ENCODE measurements at places on chromosomes 12 and 14.

GRCh38 chr14:69084023-69084422, 68.9 kb downstream of the DCAF5 start:
- no peak for DNase-seq

GRCh38 chr12:125528281-125528680, 463.0 kb downstream of the AACS start:
- no peak for DNase-seq

- no peak for DNase-seq
Observed at GRCh38 chr12:3152011-3152511, 74.9 kb downstream of the TSPAN9 start.

GRCh38 chr12:26196421-26196716, 996 bp downstream of the SSPN start:
- no peak for DNase-seq

- DNase-seq = no peak
Observed at GRCh38 chr14:42626986-42627385, 1020.3 kb downstream of the LRFN5 start.

DNA sequence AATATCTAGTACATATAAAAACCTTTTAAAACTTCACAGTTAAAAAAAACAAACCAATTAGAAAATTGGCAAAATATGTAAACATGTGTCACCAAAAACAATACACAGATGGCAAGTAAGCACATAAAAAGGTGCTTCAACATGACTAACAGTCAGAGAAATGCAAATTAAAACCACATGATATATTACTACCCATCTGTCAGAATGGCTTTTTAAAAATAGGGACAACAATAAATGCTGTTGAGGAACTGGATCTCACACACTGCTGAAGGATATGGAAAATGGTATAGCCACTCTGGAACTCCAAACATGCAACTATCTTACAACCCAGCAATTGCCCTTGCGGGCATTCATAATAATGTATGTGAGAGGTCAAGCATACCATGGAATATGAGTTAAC, 1153.6 kb downstream of the FLRT2 start:
- DNase-seq = no peak

DNA sequence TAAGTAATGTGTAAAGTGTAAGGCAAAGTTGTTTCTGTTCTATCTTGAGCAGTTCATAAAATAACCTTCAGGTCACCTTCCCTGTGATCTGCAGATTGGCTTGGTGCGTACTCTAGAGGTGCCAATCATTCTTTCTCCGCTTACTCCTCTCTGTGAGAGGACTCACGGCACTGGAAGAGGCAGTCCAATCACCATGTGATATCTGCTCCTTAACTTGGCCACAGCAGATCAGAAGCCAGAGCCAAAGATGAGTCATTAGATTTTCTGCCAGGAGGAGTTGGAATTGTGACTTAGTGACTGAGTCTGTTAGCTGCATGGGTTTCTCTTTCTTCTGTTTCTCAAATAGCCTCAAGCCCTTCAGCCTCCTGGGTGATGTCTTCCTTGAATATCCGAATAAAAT, 165.5 kb downstream of the SLC41A2 start:
- DNase-seq = peak; percentile 65

DNA sequence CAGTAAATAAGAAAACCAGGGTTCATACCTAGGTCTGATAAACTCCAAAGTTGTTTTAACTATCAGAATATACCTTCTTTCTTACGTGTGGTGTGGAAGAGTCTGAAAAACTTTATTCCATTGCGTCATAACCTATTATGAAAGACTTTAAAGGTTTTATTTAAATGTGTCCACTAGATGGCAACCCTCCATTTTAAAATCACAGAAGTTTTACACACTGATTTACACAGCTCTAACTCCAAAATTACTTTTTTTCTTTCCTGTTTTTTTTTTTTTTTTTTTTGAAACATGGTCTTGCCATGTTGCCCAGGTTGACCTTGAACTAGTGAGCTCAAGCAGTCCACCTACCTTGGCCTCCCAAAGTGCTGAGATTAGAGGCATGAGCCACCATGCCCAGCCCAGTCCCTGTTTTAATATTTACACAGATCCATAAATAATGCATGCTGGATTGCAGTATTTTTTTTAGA, 17.3 kb upstream of the TMPRSS12 start:
- no peak for DNase-seq

DNA sequence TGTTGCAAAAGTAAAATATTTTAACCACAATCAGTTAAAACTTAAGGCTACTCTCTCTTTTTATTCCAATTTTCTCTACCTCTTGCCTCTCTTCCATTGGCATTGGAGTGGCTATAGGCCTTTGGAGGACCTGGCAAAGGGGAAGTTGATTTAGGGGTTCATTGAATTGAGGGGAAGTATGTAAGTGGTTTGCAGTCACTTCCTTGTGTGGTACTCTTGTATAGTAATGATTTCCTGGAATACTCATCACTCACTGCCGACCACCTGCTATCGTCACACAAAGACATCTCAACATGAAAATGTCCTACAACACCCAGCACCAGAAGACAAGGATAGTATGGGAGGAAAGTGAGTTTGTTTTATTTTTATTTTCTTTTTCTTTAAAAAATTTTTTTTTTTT, 45.7 kb upstream of the CPM start:
- DNase-seq = no peak

DNA sequence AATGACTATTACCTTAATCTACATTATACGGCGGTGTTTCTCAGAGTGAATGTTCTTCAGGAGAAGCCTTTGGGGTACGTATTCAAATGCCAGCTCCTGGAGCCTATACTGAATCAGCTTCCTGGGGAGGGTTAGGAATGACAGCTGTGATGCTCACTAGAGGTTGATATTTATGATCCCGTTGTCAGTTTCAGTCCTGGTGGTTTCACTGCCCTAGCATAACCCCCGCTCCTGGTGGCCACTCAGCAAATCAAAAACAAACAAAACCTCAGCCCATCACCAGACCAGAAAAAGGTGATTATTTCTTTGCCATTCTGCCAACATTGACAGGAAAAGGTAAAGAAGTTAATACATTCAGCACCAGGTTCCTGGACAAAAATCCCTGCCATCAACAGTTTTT, 136.5 kb upstream of the CRY1 start:
- DNase-seq = no peak

All from epithelial cell of prostate (primary cell).